ENCODE measurements at places on chromosomes 7 and 10. TPM values are rescaled to one million over a fixed set of nuclear protein-coding genes. Genes with fewer than 3 reads are reported as not detected.

The TFEC gene
- total RNA-seq, result not detected

The NPTX2 gene
- total RNA-seq, result 8.1 TPM

The NPSR1 gene
- not detected for total RNA-seq

The PTPRE gene
- 0.70 TPM for total RNA-seq

The BTBD16 gene
- not detected for total RNA-seq

The FZD8 gene
- 15.1 TPM for total RNA-seq

GRCh38 chr7:40586197-40586596, 451.4 kb downstream of the SUGCT start:
- no peak for DNase-seq

- no peak for DNase-seq
Measured at GRCh38 chr7:143992670-143993069, 7.5 kb upstream of the OR6B1 start.

DNA sequence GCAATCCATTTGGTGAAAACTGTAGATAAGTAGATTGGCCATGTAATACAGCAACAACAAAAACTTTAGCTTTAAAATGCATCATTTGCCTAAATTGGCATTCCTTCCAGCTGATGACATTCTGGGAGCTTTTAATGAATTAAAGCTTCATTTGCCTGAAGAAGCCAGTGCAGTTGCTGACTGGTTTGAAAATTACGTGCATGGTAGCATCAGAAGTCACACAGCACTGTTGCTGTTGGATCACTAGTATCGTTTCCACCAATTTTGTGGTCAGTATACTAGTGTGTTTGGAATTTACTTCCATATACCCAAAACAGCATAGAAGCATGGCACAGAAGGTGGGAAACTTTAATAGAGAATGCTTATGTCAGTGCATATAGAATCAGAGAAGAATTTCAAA, 194.9 kb downstream of the ETV1 start:
- no peak for DNase-seq

- no peak for DNase-seq
Measured at GRCh38 chr10:76040107-76040829, 608.8 kb downstream of the LRMDA start.

GRCh38 chr7:132028144-132028920, 471.9 kb upstream of the PODXL start:
- no peak for DNase-seq

DNA sequence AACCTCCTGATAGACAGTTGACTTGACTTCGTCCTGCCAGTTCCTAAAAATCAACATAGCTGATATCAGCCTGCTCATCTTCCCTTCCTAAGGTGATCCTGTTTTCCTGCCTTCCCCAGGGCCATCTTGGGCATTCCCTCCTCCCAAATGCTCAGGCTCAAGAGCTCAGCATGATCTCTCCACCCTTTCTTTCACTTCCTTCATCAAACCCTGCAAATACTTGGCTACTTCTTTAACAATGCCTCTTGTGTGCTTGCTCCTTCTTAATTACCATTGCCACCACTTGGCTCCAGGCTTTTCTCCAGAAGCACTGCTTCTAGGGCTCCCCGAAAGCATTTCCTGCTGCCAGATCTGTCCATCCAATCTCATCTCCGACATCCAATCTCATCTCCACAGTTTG, 7.3 kb downstream of the FSCN3 start:
- no peak for DNase-seq

- DNase-seq, result no peak
Measured at GRCh38 chr7:127541548-127541947, 43.8 kb downstream of the GCC1 start.

DNA sequence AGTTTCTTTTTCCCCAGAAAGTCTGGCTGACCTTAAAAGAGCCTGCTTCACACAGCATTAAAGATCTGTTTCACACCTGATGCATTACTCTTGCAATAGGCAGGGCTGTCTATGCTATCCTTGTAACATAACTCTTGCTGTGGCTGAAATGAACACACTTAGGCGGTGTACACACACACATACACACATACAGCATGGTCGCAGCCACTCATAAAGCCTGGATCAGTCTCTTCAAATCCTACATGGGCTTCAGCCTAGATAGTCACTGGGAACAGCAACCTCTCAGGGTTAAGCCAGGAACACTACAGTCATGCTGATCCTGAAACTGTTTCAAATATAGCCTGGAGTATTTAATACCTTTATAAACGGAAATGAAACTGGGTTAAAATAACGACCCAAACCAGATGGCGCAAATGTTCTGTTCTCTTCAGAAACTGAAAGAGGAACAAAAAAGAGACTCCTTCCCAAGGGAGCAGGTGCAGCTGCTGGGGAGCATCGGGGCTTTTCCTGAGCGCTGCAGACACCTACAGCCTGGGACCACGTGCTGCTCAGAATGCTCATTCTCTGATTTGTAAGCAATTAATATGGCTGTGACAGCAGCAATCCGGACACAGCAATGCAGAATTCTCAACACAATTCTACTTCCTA, 61.0 kb upstream of the SFMBT2 start:
- no peak for DNase-seq

GRCh38 chr7:25901658-25902057, 250.3 kb upstream of the NFE2L3 start:
- DNase-seq, result no peak

- no peak for DNase-seq
Measured at GRCh38 chr10:46006219-46006618, 24.2 kb downstream of the NCOA4 start.

GRCh38 chr10:24849051-24849450, 103.4 kb downstream of the PRTFDC1 start:
- DNase-seq, result no peak

DNA sequence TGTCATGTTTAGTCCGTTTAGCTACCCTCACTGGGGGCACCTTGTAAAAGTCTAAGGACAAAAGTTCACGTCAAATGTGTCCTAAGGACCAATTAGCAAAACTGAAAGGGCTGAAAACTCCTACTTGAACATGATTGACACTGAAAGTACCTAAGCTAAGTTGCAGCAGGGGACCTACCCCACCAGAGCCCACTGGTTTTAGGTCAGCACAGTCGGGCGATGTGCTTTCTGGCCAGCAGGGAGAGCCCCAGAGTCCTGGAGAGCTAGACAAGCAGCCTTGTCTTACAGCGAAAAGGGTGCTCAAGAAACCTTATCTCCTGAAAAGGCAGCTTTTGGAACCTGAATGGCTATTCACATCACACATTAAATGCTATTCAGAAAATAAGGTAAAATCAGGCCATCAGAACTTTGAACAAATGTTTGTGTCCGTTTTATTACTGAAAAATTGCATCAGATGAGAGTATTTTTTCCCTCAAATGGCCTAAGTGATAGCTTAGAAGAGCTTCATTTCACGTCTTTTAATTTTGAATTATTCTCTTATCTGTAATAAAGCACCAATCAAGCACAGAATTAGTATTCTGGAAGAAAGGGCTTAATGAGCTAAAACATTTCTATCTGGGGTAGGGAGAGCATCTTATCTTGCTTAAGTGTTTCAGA, 52.2 kb upstream of the MKI67 start:
- DNase-seq, result peak; percentile 82

GRCh38 chr10:98338318-98338717, 70.3 kb upstream of the LOXL4 start:
- no peak for DNase-seq

DNA sequence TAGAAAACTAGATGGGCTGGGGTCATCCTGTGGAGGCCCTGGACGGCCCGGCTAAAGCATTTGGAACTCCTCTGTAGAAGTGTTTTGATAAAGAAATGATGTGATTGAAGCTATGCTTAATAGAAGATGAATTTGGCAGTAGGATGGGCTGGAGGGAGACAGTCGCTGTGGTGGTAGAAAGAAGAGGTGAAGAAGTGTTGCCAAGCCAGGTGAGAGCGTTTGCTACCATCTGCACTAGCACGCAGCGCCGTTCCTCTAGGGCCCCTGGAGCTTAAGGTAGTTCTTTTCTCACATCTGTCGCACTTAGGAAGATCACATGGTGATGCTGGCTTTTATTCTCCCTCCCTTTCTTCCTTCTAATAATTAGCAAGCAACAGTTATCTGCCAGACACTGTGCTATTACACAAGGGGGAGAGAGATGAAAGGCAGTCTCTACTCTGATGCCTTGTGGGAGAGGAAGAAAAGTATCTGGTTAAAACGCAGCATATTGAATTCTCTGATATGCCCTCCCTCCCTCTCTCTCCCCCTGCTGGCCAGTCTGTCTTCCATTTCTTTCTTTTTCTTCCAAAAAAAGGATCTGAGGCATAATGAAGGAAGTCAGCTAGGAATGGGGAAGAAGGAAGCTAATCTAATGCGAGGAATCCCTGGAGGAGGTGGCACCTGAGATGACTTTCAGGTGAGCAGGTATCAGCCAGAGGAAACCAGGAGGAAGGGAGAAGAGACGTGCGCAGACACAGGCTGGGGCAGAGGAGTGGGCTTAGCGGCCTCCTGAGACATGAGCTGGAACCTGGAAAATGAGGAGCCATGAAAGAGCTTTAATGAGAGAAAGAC, 162.3 kb upstream of the KLF14 start:
- DNase-seq, result no peak

DNA sequence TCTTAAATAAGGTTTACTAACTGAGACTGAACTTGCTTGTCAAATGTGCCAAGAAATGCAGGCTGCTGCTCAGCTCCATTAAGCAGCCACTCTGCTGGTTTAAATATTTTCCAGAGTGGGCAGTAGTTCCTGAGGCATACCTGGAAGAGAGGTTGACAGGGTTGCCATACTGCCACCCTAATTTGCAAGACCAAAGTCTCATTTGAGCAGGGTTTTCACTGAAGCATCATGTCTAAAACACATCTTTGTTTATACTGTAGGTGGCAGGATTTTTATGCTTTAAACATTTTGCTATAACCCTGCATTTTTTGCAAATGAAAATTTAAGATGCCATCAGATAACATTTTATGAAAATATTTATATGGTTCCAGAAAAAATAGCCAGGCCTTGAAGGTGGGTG, 618.0 kb upstream of the LRRTM3 start:
- DNase-seq, result no peak

DNA sequence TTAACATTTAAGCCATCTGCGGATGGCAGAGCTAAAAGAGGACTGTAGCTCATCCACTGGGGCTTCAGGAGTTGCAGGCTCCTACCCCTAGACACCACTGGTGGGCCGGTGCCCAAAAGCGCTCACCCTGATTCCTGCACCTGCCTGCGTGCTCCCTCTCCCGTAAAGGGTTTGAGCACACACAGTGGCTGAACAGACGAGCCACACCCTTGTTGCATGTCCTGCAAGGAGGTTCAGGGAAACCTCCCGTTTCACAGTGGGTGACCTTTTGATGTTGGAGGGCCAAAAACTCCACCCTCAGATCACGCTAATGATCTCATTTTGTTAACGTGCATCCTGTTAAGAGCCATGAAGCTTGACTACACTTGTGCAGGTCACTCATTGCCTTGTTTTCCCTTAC, 37.9 kb downstream of the SYPL1 start:
- no peak for DNase-seq

- no peak for DNase-seq
Measured at GRCh38 chr7:13115157-13115772, 427.8 kb downstream of the ARL4A start.

GRCh38 chr7:44045226-44046014, 918 bp downstream of the DBNL start:
- DNase-seq, result peak; percentile 10

- DNase-seq, result no peak
Measured at GRCh38 chr7:110521357-110521911, 569.5 kb upstream of the LRRN3 start.

DNA sequence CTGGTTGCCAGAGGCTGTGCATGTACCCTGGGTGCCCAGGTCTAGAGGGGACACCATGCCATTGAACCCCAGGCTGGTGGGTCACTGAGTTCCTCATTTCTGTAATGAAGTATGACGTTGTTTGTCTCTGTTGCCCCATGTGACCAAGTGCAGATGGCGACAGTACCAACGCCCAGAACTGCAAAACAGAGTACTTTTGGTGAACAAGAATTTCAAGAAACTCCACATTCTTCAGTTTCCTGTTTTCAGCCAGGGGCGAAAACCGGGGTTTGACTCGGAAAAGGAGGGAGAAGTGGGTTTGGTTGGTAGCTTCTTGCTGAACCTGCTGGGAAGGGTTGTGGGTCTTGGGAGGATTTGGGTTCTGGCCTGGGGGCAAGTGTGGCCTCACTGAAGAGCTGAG, 18.2 kb downstream of the CYP17A1 start:
- no peak for DNase-seq

GRCh38 chr10:48658243-48658974, 26.3 kb upstream of the WDFY4 start:
- peak; percentile 86 for DNase-seq

DNA sequence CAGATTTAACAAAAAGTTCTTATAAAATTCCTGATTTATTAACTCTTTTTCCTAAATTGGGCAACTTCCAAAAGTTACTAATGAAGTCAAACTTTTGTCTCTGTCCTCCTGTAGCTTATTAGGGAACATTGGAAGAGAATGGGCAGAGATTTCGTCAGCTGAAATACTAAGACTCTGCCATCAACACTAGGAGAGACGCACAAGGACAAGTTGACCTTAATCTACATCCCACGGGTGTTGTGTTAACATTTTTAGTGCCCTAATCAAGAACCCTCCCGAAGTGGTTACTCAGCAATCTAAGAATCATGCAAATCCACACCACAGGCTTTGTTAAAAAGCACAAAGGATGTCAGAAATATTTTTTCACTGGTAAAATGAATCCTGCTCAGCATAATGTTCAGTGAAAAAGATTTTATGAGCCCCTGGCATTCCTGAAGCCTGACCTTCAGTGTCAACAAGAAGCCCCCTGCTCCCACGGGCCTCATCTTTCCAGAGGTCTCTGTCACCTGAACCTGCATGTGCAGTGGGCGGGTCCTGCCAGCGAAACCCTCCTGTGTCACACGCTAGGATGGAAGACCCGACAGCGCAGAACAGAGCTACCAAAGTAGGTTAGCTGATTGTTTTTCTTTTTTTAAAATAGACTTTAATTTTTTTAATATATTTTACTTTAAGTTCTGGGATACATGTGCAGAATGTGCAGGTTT, 70.6 kb upstream of the AKR1E2 start:
- no peak for DNase-seq

GRCh38 chr7:66206934-66207240, 1.8 kb downstream of the TPST1 start:
- DNase-seq, result no peak

DNA sequence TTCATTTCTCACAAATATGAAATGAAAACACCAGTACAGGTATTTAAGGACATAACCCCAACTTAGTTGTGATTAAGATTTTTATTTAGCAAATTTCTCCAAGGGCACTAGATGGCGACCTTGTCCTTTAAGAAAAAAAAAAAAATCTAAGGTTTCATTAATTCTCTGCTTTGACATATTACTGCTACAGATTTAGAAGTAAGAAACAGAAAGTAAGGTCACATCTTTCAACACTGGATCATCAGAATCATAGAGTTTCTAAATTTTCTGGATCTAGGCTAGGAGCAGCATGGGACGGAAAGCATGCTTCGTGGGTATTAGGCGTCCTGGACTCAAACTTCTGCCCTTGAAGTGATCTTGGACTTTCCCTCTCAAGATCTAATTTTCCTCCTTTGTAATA, 85.5 kb upstream of the PRKG1 start:
- DNase-seq, result no peak

- DNase-seq, result no peak
Measured at GRCh38 chr10:49627038-49627437, 13.2 kb downstream of the CHAT start.

Measured in H9 (cell line).